ENCODE measurements at places on chromosomes 3 and 15.

DNA sequence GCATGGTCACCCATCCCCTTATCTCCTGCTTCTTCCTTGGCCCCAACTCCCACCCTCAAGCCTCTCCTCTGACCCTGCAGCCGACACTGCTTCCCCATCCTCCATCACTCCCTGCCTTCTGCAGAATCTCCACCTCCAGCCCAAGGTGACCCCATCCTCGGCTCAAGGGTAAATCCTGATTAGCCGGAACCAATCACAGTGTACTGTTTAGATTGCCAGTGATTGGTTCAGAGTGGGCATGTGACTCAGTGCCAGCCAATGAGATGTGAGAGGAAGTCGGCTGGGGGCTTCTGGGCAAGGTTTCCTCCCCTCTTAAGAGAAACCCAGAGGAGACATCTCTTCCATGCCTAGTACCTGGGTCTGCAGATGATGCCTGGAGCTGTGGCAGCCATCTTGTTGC lies 10.3 kb downstream of the CACNA2D2 start:
- DNase-seq = no peak

- no peak for DNase-seq
Observed at GRCh38 chr3:29426302-29427226, 145.7 kb downstream of the RBMS3 start.

- peak; percentile 61 for DNase-seq
Observed at GRCh38 chr15:69523010-69524001, 70.7 kb downstream of the RPLP1 start.

GRCh38 chr15:76038512-76038911 lies 21.3 kb upstream of the TMEM266 start:
- no peak for DNase-seq

- DNase-seq = no peak
Observed at GRCh38 chr15:80697075-80697685, 2.1 kb downstream of the ABHD17C start.

DNA sequence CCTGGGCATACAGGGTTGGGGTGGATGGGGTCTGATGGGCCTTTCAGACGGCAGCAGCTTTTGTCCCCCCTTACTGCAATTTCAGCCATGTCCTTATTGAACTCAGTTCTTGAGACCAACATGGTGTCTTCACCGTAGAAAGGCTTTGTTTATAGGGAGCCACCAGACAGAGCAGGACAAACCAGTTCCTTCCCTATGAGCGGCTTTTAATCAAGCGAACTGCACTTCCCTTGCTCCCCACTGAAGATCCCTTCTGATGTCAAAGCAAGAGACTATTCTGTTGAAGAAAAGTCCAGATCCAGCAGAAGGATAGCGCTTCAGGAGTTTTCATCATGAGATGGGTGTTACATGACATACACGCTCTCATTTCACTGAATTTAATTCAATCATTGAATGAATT lies 100.4 kb downstream of the CD47 start:
- no peak for DNase-seq

- DNase-seq = no peak
Observed at GRCh38 chr3:139388821-139389551, 461 bp downstream of the COPB2 start.

- no peak for DNase-seq
Observed at GRCh38 chr3:188299708-188300107, 145.8 kb downstream of the LPP start.

GRCh38 chr15:80502782-80503181 lies 98.6 kb downstream of the ARNT2 start:
- DNase-seq = no peak

- DNase-seq = no peak
Observed at GRCh38 chr3:102240720-102241119, 194.1 kb upstream of the ZPLD1 start.

GRCh38 chr3:177237206-177237605 lies 39.9 kb upstream of the TBL1XR1 start:
- no peak for DNase-seq
